Liver (tissue), 10 donors: ENCODE measurements at places on chromosomes 1 and 21. TPM values are rescaled to one million over a fixed set of nuclear protein-coding genes. Genes with fewer than 3 reads are reported as not detected.

DNA sequence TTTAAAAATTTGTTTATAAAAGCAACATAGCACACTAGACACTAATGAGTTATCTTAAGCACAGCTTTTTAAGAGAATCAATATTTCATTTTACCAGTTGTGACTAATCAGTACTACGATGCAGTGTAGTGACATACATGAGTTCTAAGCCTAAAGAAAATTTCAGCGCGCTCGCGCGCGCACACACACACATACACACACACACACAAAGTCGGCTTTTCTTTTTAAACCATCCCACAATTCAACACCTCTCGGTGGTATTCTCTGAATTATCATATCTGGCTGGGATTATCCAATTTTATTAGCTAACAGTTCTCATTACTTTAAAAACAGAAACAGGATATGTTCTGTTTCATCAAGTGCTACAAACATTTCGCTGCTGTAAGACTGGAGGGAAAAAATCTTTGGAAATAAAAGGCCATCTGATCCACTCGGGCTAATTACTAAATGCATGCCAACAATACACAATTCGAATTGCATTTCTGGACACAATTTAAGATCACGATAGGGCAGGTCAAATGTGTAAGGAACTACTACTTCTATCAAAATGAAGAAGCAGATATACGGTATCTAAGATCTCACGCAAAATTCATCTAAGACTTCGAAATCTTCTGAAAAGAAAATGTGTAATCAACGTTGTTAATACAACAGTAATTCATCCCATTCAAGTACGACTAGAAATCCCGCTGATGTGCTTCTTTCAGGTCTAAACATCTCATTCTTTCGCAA lies 1.2 kb downstream of the TUT4 start:
- peak overlapping the region; percentile 71 for H3K4me3 ChIP-seq
- H3K4me1 ChIP-seq: peaks cover 4% of the 10 kb centered on the region
- no peaks in the 10 kb centered on the region for H3K27me3 ChIP-seq
- peak overlapping the region; percentile 92 for H3K27ac ChIP-seq
- no peak for DNase-seq
- no peaks in the 10 kb centered on the region for H3K36me3 ChIP-seq

DNA sequence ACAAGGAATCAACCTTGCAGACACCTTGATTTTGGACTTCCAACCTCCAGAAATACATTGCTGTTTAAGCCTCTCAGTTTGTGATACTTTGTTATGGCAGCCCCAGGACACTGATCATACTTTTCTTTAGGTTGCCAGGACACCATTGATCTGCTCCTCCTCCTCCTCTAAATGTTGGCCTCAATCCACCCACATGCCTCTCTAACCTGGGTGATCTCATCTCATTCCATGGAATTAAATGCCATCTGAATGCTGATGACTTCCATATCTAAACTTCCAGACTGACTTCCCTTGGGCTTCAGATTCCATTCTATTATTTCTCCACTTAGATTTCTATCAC lies 7.4 kb upstream of the PPP1R15B start:
- no peaks in the 10 kb centered on the region for H3K27me3 ChIP-seq
- H3K4me1 ChIP-seq: peaks cover 14% of the 10 kb centered on the region
- H3K27ac ChIP-seq: peak overlapping the region; percentile 54
- peaks cover 4% of the 10 kb centered on the region for H3K36me3 ChIP-seq

- no peak overlapping the region for H3K4me3 ChIP-seq
- no peaks in the 10 kb centered on the region for H3K27me3 ChIP-seq
- H3K27ac ChIP-seq: no peak overlapping the region
- H3K4me1 ChIP-seq: no peaks in the 10 kb centered on the region
Observed at GRCh38 chr1:39657923-39658485, 13.9 kb downstream of the NT5C1A start.

DNA sequence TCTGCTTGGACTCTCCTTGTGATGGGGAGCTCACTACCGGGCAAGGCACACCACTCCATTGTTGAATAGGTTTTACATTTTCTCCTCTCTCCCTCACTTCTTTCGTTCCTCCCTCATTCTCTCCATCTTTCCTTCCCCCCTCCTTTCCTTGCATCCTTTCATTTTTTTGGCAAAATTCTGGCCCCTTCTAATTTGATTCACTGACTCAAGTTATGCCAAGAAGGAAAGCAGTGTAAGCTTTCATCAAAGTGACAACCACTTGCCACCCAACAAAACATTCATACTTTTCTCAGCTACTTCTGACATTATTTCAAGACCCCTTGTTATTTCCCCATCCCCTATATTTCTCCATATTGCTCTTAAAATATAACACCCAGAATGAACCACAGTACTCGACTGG lies 68.4 kb downstream of the CACNA1E start:
- no peak for DNase-seq
- no peaks in the 10 kb centered on the region for H3K27me3 ChIP-seq
- H3K4me1 ChIP-seq: no peaks in the 10 kb centered on the region
- H3K4me3 ChIP-seq: no peak overlapping the region

DNA sequence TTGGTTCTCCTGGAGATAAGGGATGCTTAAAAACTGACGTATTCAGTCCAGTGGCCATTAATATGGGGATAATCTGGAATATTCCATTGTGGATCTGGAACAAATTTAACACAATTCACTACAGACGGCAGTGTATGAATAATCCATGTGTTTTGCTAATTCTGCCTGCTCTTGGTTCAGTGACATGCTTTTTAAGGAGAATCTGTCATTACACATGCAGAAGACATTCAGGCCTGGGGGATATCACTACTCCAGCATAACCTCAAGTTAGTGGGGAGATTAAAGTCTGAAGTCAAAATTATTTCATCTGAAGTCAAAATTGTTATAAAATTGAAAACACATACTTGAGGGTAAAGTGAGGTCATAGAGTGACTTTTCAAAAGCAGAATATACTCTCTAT lies 789.3 kb downstream of the USP25 start:
- no peaks in the 10 kb centered on the region for H3K36me3 ChIP-seq
- no peaks in the 10 kb centered on the region for H3K27me3 ChIP-seq
- H3K4me3 ChIP-seq: no peak overlapping the region
- no peak overlapping the region for H3K27ac ChIP-seq

DNA sequence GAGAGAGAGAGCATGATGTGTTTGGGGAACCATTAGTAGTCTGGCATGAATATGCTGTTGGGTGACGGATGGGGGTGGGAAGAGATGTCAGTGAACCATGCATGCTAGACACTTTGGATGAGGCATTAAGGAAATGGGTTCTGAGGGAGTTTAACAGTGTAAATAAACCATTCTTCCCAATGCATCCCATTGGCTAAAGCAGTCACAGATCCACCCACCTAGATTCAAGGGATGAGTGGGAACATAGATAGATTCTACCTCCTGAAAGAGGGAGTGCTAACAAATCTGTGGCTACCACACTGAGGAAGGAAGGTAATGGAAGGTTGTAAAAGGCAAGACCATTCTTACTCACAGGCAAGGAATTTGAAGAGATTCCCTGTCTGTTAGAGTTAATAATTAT lies 129.8 kb upstream of the CACNA1E start:
- no peak overlapping the region for H3K27ac ChIP-seq
- no peaks in the 10 kb centered on the region for H3K4me1 ChIP-seq
- no peaks in the 10 kb centered on the region for H3K36me3 ChIP-seq
- no peak overlapping the region for H3K4me3 ChIP-seq
- no peaks in the 10 kb centered on the region for H3K27me3 ChIP-seq
- no peak for DNase-seq

The VAV3 gene
- 0.80 TPM for polyA plus RNA-seq

DNA sequence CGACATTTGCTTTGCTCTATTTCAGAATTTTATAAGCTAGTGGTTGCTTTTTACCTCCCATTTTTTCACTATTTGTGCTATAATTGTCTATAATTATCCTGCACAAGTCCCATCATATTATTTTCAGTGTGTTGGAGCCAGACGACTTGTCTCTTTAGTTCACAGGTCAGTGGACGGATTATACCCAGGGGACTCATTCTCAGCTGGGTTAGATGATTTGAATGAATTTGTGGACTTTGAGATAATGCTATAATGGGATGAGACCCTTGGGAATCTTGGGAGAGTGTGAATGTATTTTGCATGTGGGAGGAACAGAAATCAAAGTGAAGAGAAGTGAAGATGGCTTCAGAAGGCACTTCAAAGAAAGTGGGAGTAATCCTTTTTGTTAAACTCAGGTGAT lies 31.5 kb upstream of the KCNK1 start:
- no peak overlapping the region for H3K4me3 ChIP-seq
- H3K36me3 ChIP-seq: no peaks in the 10 kb centered on the region
- H3K4me1 ChIP-seq: no peaks in the 10 kb centered on the region
- no peak overlapping the region for H3K27ac ChIP-seq
- no peaks in the 10 kb centered on the region for H3K27me3 ChIP-seq

The SLAMF7 gene
- 2.9 TPM for polyA plus RNA-seq

The ZMYND12 gene
- polyA plus RNA-seq: 2.0 TPM

- H3K4me3 ChIP-seq: no peak overlapping the region
- no peak overlapping the region for H3K27ac ChIP-seq
- no peaks in the 10 kb centered on the region for H3K27me3 ChIP-seq
- DNase-seq: no peak
- H3K4me1 ChIP-seq: peaks cover 29% of the 10 kb centered on the region
Observed at GRCh38 chr1:204439621-204440375, 28.2 kb upstream of the PPP1R15B start.

DNA sequence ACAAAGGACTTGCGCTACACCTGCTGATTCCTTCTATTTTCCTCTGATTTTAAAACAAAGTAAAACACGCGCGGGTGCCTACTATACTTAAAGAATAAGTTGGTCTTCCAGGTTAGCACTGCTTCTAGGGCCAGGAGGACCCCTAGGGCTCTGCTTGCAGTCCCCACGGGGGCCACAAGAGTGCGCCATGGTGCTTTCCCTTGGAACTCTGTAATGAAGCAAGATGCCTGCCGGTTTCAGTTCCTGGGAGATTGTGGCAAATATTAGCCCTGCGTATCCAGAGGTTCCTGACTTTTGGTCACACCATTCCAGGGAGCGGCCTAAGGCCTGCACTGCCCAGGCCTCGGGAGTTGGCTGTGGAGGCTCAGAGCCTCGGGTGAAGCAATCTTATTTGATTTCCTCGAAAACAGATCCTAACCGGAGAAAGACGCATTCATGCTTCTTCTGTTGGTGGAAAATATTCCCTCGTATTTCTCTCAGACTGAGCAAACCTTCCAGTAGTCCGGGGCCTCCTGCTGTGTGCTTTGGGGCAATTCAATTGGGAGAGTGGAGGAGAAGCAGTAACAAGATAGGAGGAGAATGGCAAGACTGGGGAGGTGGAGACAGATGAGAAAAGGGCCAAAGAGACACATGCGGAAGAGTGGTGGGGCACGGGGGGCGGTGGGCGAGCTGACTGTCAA lies 25.3 kb downstream of the ADAM30 start:
- H3K4me1 ChIP-seq: peaks cover 3% of the 10 kb centered on the region
- no peaks in the 10 kb centered on the region for H3K36me3 ChIP-seq
- peak; percentile 93 for DNase-seq
- H3K27me3 ChIP-seq: no peaks in the 10 kb centered on the region
- no peak overlapping the region for H3K27ac ChIP-seq

The AGPAT3 gene
- polyA plus RNA-seq: 32.3 TPM

- DNase-seq: no peak
- no peaks in the 10 kb centered on the region for H3K27me3 ChIP-seq
- H3K4me1 ChIP-seq: no peaks in the 10 kb centered on the region
- no peak overlapping the region for H3K27ac ChIP-seq
- no peaks in the 10 kb centered on the region for H3K36me3 ChIP-seq
Observed at GRCh38 chr1:71312545-71312944, 231.7 kb upstream of the ZRANB2 start.

The S100A3 gene
- not detected for polyA plus RNA-seq

DNA sequence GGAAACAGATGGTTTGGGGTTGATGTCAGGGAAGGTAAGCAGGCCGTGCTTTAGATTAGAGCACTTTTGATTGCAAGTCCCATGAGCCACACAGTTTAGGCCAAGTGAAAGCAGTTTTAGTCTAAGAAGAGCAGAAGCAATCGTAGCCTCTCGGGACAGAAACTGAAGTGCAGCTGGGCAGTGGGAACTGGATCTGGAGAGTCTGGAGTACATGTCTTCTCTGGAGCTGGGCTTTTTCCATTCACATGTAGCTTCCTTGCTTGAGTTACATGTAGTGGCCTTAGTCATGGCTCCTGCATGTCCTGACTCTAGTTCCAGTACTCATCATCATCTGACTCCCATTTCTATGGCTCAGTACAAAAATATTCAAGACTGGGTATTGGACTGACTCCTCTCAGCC lies 16.7 kb downstream of the CAMTA1 start:
- no peak for DNase-seq
- H3K27me3 ChIP-seq: no peaks in the 10 kb centered on the region
- H3K4me1 ChIP-seq: peaks cover 2% of the 10 kb centered on the region
- H3K4me3 ChIP-seq: no peak overlapping the region
- no peaks in the 10 kb centered on the region for H3K36me3 ChIP-seq

- H3K4me3 ChIP-seq: no peak overlapping the region
- H3K36me3 ChIP-seq: no peaks in the 10 kb centered on the region
- H3K27ac ChIP-seq: no peak overlapping the region
- H3K4me1 ChIP-seq: no peaks in the 10 kb centered on the region
- H3K27me3 ChIP-seq: no peaks in the 10 kb centered on the region
Observed at GRCh38 chr1:243179720-243180119, 75.4 kb downstream of the CEP170 start.

The SLAMF8 gene
- 1.6 TPM for polyA plus RNA-seq

The SLC2A5 gene
- 0.07 TPM for polyA plus RNA-seq

- H3K36me3 ChIP-seq: peaks cover 2% of the 10 kb centered on the region
- H3K27ac ChIP-seq: no peak overlapping the region
- no peaks in the 10 kb centered on the region for H3K4me1 ChIP-seq
- no peak for DNase-seq
- no peak overlapping the region for H3K4me3 ChIP-seq
- no peaks in the 10 kb centered on the region for H3K27me3 ChIP-seq
Observed at GRCh38 chr1:51433972-51434510, 85.0 kb downstream of the EPS15 start.

- H3K27ac ChIP-seq: peak overlapping the region; percentile 74
- no peaks in the 10 kb centered on the region for H3K27me3 ChIP-seq
- H3K4me1 ChIP-seq: peaks cover 13% of the 10 kb centered on the region
- DNase-seq: no peak
- no peaks in the 10 kb centered on the region for H3K36me3 ChIP-seq
- no peak overlapping the region for H3K4me3 ChIP-seq
Observed at GRCh38 chr1:206714331-206715058, 29.8 kb downstream of the MAPKAPK2 start.

The TNFRSF25 gene
- 0.78 TPM for polyA plus RNA-seq

The CD247 gene
- polyA plus RNA-seq: 0.61 TPM

DNA sequence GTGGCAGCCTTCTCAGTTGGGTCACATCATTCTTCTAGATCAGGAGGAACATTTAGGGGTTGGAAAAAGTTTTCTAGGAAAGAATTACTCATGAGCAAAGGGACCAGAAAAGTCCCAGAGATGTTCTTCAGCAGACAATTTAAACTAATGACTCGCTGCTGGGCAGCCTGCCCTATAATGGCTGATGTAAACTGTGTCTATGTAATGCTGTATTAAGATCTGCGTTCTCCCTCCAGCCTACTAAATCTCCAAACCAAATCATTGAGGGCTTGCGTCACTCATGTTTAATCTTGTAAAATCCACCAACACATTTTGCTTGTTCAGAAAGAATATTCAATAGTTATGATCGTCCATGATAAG lies 92.1 kb downstream of the LRRC8C start:
- no peak overlapping the region for H3K27ac ChIP-seq
- H3K4me1 ChIP-seq: no peaks in the 10 kb centered on the region
- DNase-seq: no peak
- no peaks in the 10 kb centered on the region for H3K36me3 ChIP-seq
- H3K4me3 ChIP-seq: no peak overlapping the region

The GBP6 gene
- not detected for polyA plus RNA-seq

The IGSF5 gene
- 0.03 TPM for polyA plus RNA-seq
